Stimulated activated CD4-positive, alpha-beta T cell treated with anti-CD3 and anti-CD28 coated beads, Interleukin-1b, Interleukin-23, amount 100 ng/mL, for 24 hours (primary cell): ENCODE measurements at places on chromosomes 6 and 20.
A peak's percentile ranks its signal among the peaks of the same experiment; 100 is the strongest.

- DNase-seq: no peak
These were observed 17.7 kb upstream of the MYB start for GRCh38 chr6:135163440-135163738.

- peak; percentile 14 for DNase-seq
These were observed 9.3 kb upstream of the ATG5 start for GRCh38 chr6:106334646-106335448.

GRCh38 chr6:87908978-87909811, 138.4 kb upstream of the SPACA1 start:
- no peak for DNase-seq

DNA sequence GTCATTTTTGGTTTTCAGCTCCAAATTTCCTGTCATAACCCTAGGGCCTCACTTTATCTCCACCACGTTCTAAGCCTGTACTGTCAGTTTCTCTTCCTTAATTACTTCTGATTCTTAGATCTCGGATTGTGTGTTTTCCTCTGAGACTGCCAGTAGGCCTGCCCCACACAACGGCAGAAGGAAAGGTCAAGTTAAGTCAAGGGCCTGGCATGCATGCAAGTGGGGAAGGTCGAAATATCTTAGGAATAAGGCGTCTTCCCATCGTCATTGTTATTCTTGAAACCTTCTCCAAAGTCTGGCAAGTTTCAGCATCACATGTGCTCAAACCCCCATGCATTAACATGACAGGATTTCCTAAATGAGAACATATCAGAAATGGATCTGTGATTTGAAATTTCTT, 203.5 kb upstream of the TSHZ2 start:
- no peak for DNase-seq

DNA sequence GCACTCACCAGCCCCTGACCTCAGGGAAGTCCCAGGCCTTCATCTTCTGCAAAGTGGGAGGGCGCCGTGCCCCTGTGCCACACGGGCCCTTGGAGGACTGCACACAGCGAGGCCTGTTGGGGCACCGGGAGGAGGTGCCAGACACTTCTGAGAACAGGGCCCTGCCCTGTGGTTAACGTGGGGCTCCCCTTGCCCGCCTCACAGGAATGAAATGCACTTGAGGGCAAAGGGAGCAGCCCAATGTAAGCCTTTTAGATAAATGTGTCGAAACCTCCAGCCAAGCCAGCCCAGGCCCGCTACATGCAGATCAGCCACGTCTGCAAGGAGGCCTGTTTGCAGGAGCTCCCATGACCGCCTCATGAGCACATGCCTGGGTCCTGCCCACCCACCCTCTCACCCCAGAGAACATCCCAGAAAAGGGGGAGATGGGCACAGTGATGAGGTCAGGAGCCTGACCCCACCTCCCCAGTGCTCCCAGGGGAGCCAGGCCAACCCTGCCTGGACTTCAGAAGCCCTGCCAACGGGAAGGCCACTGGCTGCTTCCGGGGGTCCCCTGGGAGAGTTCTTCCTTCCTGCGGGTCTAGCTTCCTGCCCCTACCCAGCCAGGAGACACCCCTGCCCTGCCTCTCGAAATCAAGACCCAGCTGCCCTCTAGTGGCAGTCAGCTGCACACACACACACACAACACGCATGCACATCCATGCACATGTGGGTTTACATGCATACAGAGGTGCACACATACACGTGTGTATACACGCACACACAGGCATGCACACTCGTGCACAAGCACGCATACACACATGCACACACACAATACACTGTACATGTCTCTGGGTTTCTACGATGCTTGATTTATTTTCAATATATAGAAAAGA, 178.7 kb downstream of the TAF4 start:
- no peak for DNase-seq

DNA sequence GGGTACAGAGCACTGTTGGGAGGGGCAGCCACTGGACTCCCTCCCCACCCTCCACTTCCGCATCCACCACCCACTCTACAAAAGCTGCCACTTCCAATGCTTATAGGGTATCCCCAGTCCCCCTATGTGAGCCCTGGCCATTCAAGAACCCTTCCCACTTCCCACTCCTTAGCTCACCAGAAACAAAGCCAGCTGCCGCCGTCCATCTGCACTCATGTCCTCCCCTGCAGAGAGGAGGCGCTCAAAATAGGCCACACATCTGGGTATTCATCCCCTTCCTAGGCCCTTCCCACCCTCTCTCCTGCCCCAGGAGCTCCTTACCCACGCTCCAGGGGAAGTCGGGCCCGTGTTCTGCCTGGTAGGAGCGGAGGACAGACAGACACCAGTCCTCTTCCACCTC, 6.5 kb upstream of the LY6G5C start:
- no peak for DNase-seq

DNA sequence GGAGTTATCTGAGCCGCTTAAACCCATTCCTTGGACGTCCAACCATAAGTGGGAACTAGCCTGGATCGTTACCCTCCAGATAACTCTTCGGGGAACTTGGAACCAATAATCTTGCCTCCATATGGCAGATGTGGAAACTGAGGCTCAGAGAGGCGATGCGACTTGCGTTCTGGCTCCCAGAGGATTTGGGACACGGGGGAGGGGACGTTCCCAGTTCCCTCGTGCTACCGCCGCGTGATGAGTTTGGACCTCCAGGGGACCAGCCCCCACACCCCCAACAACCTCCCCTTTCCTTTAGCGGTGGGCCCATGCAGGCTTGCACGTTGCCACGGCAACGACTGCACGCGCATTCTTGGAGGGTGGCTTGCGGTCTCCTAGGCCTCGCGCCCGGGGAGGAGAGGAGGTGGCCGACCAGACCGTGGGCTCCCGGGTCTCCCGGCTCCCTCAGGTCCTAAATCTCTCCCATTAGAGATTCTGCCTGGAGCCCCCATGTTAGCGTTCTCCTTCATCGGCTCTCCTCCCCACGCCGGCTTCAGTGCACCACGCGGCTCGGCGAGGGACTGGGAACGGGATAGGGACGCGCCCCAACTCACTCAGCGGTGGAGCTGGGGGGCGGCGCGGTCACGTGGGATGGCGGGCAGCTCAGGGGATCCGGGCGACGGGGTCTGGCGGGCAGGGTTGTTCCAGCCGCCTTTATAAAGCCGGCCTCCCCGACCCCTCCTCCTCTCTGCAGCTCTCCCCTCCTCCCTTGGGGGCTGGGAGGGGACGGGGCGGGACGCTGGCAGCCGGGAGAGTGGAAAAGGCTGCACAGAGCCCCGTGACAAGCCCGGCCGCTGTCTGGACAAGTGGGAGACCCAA, at the start of gene PLTP:
TSS of gene PLTP (minus strand) at position 670 of the 858 bp plus-strand sequence. CDS start 703 bp downstream, outside the sequence.
- DNase-seq: no peak

- DNase-seq: no peak
These were observed 273.2 kb downstream of the HIVEP2 start for GRCh38 chr6:142671791-142672190.

DNA sequence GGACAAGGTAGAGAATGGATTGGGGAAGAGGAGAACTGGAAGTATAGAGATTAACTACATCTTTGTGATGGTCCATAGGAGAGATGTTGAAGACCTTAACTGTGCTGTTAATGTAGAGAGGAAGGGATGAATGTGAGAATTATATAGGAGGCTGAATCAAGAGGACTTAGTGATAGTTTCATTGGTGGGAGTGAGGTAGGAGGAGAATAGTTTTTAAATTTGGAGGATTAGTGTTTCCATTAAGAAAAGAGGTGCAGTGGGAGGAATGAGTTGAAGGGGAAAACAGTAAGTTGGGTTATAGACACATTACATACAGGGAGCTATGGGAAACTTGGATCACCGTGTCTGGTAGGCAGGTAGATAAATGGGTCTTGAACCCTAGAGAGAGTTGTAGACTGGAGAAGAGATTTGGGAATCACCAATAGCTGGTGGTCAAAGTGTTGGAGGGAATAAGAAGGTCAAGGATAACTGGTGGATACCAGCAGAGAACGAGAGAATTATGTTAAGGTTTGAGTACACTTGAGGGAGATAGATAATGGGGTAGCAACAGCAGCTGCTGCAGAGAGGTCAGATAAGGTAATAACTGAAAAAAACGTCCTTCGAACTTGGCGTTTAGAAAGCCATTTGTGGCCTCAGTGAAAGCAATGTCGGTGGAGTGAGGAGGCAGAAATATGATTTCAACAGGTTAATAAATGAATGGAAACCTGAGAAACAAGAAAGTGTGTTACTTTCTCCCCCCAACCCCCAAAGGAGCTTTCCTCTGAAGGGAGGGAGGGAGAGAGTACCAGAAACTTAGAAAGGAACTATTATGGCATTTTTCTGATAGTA, 3.1 kb downstream of the C6orf89 start:
- DNase-seq: no peak

DNA sequence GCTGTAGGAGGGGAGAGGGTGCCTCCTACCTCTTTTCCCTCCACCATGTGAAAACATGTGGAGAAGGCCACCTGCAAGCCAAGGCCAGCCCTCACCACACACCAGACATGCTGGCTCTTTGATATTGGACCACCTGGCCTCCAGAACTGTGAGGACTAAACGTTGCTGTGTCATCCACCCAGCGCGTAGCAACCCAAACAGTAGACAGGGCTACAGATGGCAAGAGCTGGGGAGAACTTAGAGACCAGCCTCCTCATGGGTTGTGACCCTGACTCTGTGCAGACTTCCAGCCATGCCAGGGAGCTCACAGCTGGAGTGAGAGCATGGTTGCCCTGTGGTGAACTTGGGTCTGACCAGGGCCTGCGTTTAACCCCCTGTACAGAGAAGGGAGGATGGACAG, 195.9 kb upstream of the CST7 start:
- no peak for DNase-seq

- no peak for DNase-seq
These were observed 246.0 kb upstream of the ECI2 start for GRCh38 chr6:4381381-4381780.

DNA sequence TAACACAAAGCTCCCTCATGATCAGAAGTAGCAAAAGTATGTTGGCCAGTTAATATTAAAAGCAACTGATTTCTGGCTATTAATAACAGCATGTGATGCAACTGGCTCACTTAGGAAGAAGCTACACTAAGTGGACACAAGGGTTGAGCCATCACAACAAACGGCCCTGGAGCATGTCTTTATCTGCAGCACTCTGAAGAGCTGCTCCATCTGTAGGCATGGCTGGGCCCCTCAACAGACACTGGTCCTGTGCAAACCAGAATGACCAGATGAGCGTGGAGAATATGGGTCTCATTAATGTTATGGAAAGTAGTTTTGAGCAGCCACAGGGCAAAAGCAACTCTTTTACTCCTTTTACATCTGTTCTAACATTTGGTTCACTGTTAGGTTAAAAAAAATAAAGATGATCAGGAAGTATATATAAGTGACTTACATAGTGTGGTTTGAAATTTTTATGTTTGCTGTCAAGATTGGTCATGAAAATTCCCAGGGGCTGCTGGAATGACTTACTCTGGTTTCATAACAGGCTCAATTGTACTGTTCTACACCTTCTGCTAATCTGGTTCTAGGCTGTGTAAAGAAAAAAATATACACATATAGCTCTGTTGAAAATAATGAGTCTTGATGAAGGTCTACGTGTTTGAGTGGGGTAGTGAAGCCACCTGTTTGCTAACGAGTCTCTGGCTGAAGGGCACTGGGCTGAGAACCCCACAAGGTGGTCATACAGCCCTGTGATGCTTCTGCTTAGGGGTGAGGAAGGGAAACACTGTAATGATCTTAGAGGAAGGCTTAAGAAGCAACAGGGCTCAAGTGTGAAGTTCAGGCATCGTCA, 58.1 kb downstream of the INSM1 start:
- no peak for DNase-seq

GRCh38 chr6:12410946-12411345, 120.8 kb downstream of the EDN1 start:
- no peak for DNase-seq

GRCh38 chr6:105909106-105909505, 177.0 kb upstream of the PRDM1 start:
- no peak for DNase-seq
